ENCODE measurements at places on chromosomes 3 and 15. TPM values are rescaled to one million over a fixed set of nuclear protein-coding genes. Genes with fewer than 3 reads are reported as not detected.

DNA sequence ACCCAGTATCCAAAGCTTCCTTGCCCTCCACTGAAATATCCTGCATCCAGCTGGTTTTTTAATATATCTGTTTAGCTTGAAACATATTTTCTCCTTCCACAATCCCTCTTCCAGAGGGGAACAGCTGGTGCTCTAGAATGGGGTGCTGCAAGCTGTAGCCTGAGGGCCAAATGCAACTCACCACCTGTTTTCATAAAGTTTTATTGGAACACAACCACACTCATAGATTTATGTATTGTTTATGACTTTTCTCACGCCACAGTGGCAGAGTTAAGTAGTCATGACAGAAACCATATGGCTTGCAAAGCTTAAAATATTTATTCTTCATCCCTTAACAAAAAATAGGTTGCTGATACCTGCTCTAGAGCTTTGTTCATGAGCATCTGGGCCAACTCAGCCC is 298.7 kb downstream of the CLSTN2 start:
- no peak for DNase-seq
- no peak overlapping the region for H3K27ac ChIP-seq
- no peaks in the 10 kb centered on the region for H3K36me3 ChIP-seq
- H3K27me3 ChIP-seq, result peaks cover 28% of the 10 kb centered on the region
- H3K4me1 ChIP-seq, result no peaks in the 10 kb centered on the region

GRCh38 chr3:36681867-36682266 is 82.5 kb downstream of the DCLK3 start:
- peaks cover 6% of the 10 kb centered on the region for H3K36me3 ChIP-seq
- no peaks in the 10 kb centered on the region for H3K27me3 ChIP-seq
- peaks cover 34% of the 10 kb centered on the region for H3K4me1 ChIP-seq

GRCh38 chr3:127418560-127419147 is 130.8 kb upstream of the PRR20G start:
- peaks cover 78% of the 10 kb centered on the region for H3K27me3 ChIP-seq
- no peaks in the 10 kb centered on the region for H3K4me1 ChIP-seq
- no peak overlapping the region for H3K27ac ChIP-seq
- no peaks in the 10 kb centered on the region for H3K36me3 ChIP-seq
- H3K4me3 ChIP-seq, result no peak overlapping the region
- no peak for DNase-seq

DNA sequence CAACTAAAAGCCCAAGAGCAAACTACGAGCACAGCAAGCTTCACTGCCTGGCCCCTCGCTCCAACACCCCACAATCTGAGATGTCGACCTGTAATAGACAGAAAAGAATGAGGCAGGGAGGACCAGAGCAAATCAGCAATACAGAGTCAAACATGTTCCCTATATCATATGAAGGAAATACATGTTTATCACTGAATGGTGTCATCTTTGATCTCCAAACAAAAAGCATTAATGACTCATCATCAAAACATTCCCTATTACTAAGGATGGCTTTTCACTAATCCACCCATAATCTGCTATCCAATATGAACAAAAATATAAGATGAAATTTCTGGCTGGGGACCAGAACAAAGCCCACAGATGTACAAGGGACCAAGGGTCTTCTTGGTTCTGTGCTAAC is 34.7 kb downstream of the MYO5A start:
- H3K27me3 ChIP-seq, result no peaks in the 10 kb centered on the region
- peaks cover 19% of the 10 kb centered on the region for H3K4me1 ChIP-seq
- H3K36me3 ChIP-seq, result no peaks in the 10 kb centered on the region
- DNase-seq, result no peak

DNA sequence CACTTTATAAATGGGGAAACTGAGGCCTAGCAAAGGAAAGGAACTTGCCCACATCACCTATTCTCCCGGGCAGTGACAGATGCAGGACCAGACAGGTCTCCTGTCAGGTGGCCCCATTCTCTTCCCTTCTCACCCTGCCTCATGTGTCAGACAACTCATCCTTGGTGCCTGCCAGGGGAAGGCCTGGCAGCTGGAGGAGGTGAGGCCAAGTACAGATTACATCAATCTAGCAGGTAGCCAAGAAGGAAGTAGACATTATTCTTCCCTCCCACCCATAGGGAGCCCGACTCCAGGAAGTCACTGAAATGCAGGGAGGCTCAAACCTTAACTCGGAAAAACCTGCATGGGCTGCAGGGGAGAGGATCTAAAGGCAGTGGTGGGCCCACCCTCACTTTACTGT is 39.6 kb downstream of the DAPK2 start:
- peaks cover 5% of the 10 kb centered on the region for H3K36me3 ChIP-seq
- H3K4me1 ChIP-seq, result peaks cover 68% of the 10 kb centered on the region
- no peaks in the 10 kb centered on the region for H3K27me3 ChIP-seq
- peak overlapping the region; percentile 61 for H3K27ac ChIP-seq
- DNase-seq, result peak; percentile 85

DNA sequence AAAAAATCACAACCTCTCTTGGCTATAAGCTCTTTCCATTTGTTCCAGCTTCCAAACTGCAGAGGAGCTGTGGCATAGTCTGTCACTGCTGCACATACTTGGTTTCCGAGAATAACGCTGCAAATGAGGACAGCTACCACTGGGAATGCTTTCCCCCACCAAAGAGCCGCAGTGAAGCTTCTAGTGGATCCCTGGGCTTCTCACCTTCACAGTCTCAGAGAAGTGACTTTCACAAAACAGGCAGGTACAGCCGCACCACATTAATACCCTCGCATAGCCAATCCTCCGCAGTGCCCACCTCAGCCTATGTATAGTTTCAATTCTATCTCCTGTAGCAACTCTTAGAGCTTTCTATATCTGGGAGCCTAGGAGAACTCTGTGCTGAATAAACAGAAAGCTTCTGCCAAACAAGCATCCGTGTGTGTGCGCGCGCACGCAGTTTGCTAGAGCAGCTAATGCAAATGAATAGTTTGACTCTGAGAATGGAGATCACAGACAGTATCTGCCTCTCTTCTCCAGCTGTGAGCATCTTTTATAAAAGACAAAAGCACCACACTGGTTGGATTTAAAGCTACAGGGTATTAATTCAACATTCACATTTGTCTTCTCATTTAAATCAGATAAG is 81.9 kb upstream of the PLXND1 start:
- H3K4me1 ChIP-seq, result peaks cover 40% of the 10 kb centered on the region
- H3K27ac ChIP-seq, result peak overlapping the region; percentile 4
- no peak for DNase-seq

GRCh38 chr3:20326541-20326940 is 140.5 kb upstream of the SGO1 start:
- no peak overlapping the region for H3K4me3 ChIP-seq
- no peaks in the 10 kb centered on the region for H3K4me1 ChIP-seq
- no peaks in the 10 kb centered on the region for H3K27me3 ChIP-seq
- H3K27ac ChIP-seq, result no peak overlapping the region

LXN gene
- total RNA-seq, result 3.4 TPM

GRCh38 chr3:188244395-188244861 is 90.5 kb downstream of the LPP start:
- no peak overlapping the region for H3K27ac ChIP-seq
- H3K4me1 ChIP-seq, result peaks cover 28% of the 10 kb centered on the region
- peak; percentile 74 for DNase-seq
- no peaks in the 10 kb centered on the region for H3K36me3 ChIP-seq

Data from MCF 10A (cell line).